ENCODE measurements at places on chromosomes 12 and 14.
A peak's percentile ranks its signal among the peaks of the same experiment; 100 is the strongest.

GRCh38 chr12:123106640-123107359 lies 44.1 kb downstream of the PITPNM2 start:
- DNase-seq = peak; percentile 40

DNA sequence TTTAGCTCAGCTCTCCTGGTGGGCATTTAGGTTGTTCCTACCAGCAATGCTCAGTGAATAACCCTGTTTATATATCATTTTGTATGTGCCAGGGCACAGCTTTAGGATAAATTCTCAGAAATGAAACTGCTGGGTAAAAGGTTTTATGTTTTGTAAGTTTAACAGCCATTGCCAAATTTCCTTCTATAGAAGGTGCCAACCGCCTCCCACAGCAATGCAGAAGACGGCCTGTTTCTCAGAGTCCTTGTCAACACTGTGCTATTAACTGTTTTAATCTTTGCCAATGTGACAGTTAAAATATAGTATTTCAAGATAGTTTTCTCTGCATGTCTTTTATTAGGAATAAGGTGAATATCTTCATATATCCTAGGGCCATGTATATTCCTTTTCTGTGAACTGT lies 65.0 kb downstream of the PPP1R13B start:
- DNase-seq = no peak

GRCh38 chr14:30337456-30337855 lies 221.5 kb upstream of the G2E3 start:
- DNase-seq = no peak

GRCh38 chr12:45762185-45763110 lies 32.9 kb downstream of the ARID2 start:
- no peak for DNase-seq

GRCh38 chr12:6092784-6093722 lies 31.4 kb downstream of the VWF start:
- DNase-seq = no peak

GRCh38 chr12:68866950-68867349 lies 59.0 kb downstream of the MDM2 start:
- DNase-seq = no peak

GRCh38 chr14:32453857-32454810 lies 125.0 kb downstream of the AKAP6 start:
- DNase-seq = no peak

GRCh38 chr12:11822081-11822834 lies 172.8 kb downstream of the ETV6 start:
- peak; percentile 12 for DNase-seq

- DNase-seq = no peak
Measured at GRCh38 chr14:37172024-37172869, at the start of gene SLC25A21. SLC25A21 (minus strand) TSS chr14:37172606.

GRCh38 chr14:96693987-96694386 lies 103.2 kb upstream of the VRK1 start:
- DNase-seq = no peak

GRCh38 chr14:90500665-90501370 lies 104.0 kb downstream of the CALM1 start:
- no peak for DNase-seq

- DNase-seq = no peak
Measured at GRCh38 chr14:42370056-42370455, 763.4 kb downstream of the LRFN5 start.

GRCh38 chr14:65101631-65102440 lies 481 bp downstream of the MAX start:
- DNase-seq = peak; percentile 23

DNA sequence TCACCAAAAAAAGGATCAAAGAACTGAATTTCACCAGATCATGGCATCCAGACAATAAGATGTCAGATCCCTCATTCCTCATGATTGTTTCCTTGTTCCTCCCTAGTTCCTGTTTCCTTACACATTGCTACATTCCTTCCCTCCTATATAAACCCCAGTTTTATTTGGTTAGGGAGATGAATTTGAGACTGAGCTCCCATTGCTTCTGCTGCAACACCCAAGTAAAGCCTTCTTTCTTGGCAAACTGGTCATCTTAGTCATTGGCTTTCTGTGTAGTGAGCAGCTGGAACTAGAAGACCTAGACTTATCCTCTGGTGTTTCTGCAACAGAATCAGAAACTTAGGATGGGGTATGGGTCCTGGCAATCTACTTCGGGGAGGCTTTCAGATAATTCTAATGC lies 217.9 kb downstream of the NOVA1 start:
- DNase-seq = no peak

GRCh38 chr12:103908246-103908541 lies 22.0 kb upstream of the HSP90B1 start:
- no peak for DNase-seq

DNA sequence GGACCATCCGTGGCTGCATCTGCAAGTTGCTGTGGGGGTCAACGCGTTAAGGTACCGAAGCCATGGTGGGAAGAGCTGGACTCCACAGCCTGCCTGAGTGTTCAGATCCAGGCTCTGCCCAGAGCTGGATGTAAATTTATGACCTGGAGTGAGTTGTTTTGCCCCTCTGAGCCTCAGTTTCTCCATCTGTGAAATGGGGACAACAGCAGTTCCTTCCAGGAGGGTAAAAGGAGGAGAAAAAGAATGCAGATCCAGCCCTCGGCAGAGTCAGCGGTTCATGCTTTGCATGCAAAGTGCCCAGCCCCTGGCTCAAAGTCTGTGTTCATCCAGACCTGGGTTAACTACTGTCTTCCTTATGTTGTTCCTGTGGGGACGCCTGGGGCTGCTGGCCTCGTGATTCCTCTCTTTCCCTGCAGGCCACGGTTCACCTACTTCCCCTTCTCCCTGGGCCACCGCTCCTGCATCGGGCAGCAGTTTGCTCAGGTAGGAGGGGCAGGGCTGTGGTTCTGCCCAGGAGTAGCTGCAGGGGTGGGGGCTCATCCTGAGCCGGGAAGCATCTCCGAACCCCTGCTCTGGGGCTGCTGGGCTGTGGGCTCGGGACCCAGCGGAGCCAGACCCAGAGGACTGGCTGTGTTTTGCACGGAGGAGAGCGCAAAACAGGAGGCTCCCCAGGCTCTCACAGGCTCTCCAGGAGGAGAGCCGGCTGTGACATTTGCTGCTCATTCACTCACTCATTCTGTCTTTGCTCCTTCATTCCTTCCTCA lies 41.9 kb downstream of the CYP46A1 start:
- DNase-seq = no peak

Measured in stimulated activated CD8-positive, alpha-beta memory T cell treated with anti-CD3 and anti-CD28 coated beads, Interleukin-4, amount 100 ng/mL, for 4 hours (primary cell).